A549 treated with RU486 at 1 μM for 4 hours (cell line): ENCODE measurements at places on chromosomes 7 and 10. TPM values are rescaled to one million over a fixed set of nuclear protein-coding genes. Genes with fewer than 3 reads are reported as not detected.

ZNF467 gene
- total RNA-seq = 0.78 to 2.0 TPM (median 1.1 TPM) in 5 replicates

SLC16A12 gene
- 0.05 TPM in 1 of 5 replicates, not detected in the others for total RNA-seq

FOXL3 gene
- total RNA-seq = not detected in 5 replicates

KLLN gene
- 0.39 to 0.54 TPM (median 0.47 TPM) in 5 replicates for total RNA-seq

HOXA13 gene
- total RNA-seq = 0.97 to 2.2 TPM (median 2.0 TPM) in 5 replicates

ZFYVE27 gene
- 19.5 to 25.5 TPM (median 24.7 TPM) in 5 replicates for total RNA-seq

SLC26A4 gene
- 0.04 to 0.16 TPM (median 0.09 TPM) in 5 replicates for total RNA-seq

UBE3C gene
- total RNA-seq = 49.7 to 77.0 TPM (median 68.4 TPM) in 5 replicates

SVIL gene
- 15.7 to 24.1 TPM (median 22.4 TPM) in 5 replicates for total RNA-seq

ABCA13 gene
- total RNA-seq = 0.05 to 0.19 TPM (median 0.06 TPM) in 4 of 5 replicates, not detected in the other

RASA4B gene
- 1.0 to 2.1 TPM (median 1.5 TPM) in 5 replicates for total RNA-seq

ATG9B gene
- 0.62 to 1.1 TPM (median 0.87 TPM) in 5 replicates for total RNA-seq

HOXA11 gene
- 0.67 to 0.92 TPM (median 0.89 TPM) in 5 replicates for total RNA-seq

GIMAP5 gene
- not detected in 5 replicates for total RNA-seq

LRRC72 gene
- not detected in 5 replicates for total RNA-seq

HOXA7 gene
- 4.0 to 5.2 TPM (median 5.0 TPM) in 5 replicates for total RNA-seq

TBX20 gene
- total RNA-seq = 1.3 to 2.5 TPM (median 2.0 TPM) in 5 replicates

PIK3CG gene
- not detected in 5 replicates for total RNA-seq

XRCC2 gene
- total RNA-seq = 3.3 to 6.4 TPM (median 5.7 TPM) in 5 replicates

ADCYAP1R1 gene
- total RNA-seq = 0.05 to 0.12 TPM (median 0.08 TPM) in 3 of 5 replicates, not detected in the others

MDFIC gene
- 18.9 to 30.8 TPM (median 25.6 TPM) in 5 replicates for total RNA-seq

SHH gene
- total RNA-seq = 1.4 to 3.5 TPM (median 2.4 TPM) in 5 replicates

NEUROD6 gene
- not detected in 5 replicates for total RNA-seq

EN2 gene
- total RNA-seq = 0.62 to 1.0 TPM (median 0.94 TPM) in 5 replicates

CALML5 gene
- total RNA-seq = not detected in 5 replicates

NRP1 gene
- 84.8 to 110 TPM (median 90.9 TPM) in 5 replicates for total RNA-seq

UCN3 gene
- total RNA-seq = not detected in 5 replicates

SUGCT gene
- total RNA-seq = 0.67 to 1.8 TPM (median 1.2 TPM) in 5 replicates

GIMAP4 gene
- not detected in 5 replicates for total RNA-seq

LRRC18 gene
- not detected in 5 replicates for total RNA-seq

ITGA8 gene
- total RNA-seq = not detected in 5 replicates

SEMA3D gene
- total RNA-seq = 0.03 to 0.09 TPM in 2 of 5 replicates, not detected in the others

OGDHL gene
- total RNA-seq = 0.07 to 0.24 TPM (median 0.15 TPM) in 5 replicates

UPK3B gene
- 11.2 to 20.7 TPM (median 17.7 TPM) in 5 replicates for total RNA-seq

DYDC1 gene
- not detected in 5 replicates for total RNA-seq

OR9A2 gene
- not detected in 5 replicates for total RNA-seq

NUPR2 gene
- not detected in 5 replicates for total RNA-seq

TACC2 gene
- total RNA-seq = 84.9 to 100 TPM (median 91.6 TPM) in 5 replicates

CAV2 gene
- total RNA-seq = 154 to 191 TPM (median 173 TPM) in 5 replicates

POLR2J gene
- total RNA-seq = 105 to 118 TPM (median 109 TPM) in 5 replicates

TRIM56 gene
- 8.8 to 12.1 TPM (median 10.8 TPM) in 5 replicates for total RNA-seq

NUTM2A gene
- 0.09 to 0.10 TPM in 2 of 5 replicates, not detected in the others for total RNA-seq

ANKRD2 gene
- total RNA-seq = 2.8 to 6.8 TPM (median 4.4 TPM) in 5 replicates

SPDYE16 gene
- total RNA-seq = not detected in 5 replicates

GPR37 gene
- 0.53 to 0.79 TPM (median 0.72 TPM) in 5 replicates for total RNA-seq

OR2A5 gene
- not detected in 5 replicates for total RNA-seq

NXPH1 gene
- total RNA-seq = not detected in 5 replicates

MSRB2 gene
- total RNA-seq = 10.8 to 18.7 TPM (median 16.8 TPM) in 5 replicates

CLDN15 gene
- total RNA-seq = 7.1 to 13.7 TPM (median 12.2 TPM) in 5 replicates

LAMB1 gene
- total RNA-seq = 125 to 175 TPM (median 132 TPM) in 5 replicates

CYP17A1 gene
- not detected in 5 replicates for total RNA-seq

ARHGAP22 gene
- 2.8 to 5.1 TPM (median 3.9 TPM) in 5 replicates for total RNA-seq

CPXM2 gene
- total RNA-seq = not detected in 5 replicates

CRYGN gene
- not detected in 5 replicates for total RNA-seq

PMPCB gene
- total RNA-seq = 53.6 to 76.4 TPM (median 64.2 TPM) in 5 replicates

CISD1 gene
- 38.1 to 56.7 TPM (median 53.0 TPM) in 5 replicates for total RNA-seq

SFRP5 gene
- total RNA-seq = 1.9 to 2.5 TPM (median 2.3 TPM) in 5 replicates

TMEM196 gene
- total RNA-seq = not detected in 5 replicates
